ENCODE measurements at places on chromosomes 12 and 14. TPM values are rescaled to one million over a fixed set of nuclear protein-coding genes. Genes with fewer than 3 reads are reported as not detected.

- DNase-seq = peak; percentile 42
Measured at GRCh38 chr14:32473464-32473855, 144.4 kb downstream of the AKAP6 start.

- no peak for DNase-seq
Measured at GRCh38 chr12:124623344-124624035, 56.1 kb upstream of the NCOR2 start.

DNA sequence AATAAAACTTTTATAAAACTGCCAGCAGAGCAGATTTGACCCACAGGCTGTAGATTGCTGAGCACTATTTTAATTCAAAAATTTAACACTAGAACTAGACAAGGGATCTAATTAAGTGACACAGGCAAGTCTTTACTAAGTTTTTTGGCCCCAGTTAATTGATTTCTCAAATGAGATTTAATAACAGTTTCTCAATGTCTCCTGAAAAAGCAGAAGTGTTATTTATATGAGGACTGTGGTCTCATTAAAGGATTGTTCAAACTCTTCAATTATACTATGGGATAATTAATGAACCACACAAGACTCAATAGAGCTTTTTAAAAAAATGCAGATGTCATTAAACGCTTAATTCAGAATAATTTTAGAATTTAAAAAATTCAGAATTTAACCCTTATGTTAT, 1.9 kb downstream of the HEATR5A start:
- DNase-seq = no peak

GRCh38 chr14:44803239-44803905, 158.4 kb downstream of the KLHL28 start:
- no peak for DNase-seq

DNA sequence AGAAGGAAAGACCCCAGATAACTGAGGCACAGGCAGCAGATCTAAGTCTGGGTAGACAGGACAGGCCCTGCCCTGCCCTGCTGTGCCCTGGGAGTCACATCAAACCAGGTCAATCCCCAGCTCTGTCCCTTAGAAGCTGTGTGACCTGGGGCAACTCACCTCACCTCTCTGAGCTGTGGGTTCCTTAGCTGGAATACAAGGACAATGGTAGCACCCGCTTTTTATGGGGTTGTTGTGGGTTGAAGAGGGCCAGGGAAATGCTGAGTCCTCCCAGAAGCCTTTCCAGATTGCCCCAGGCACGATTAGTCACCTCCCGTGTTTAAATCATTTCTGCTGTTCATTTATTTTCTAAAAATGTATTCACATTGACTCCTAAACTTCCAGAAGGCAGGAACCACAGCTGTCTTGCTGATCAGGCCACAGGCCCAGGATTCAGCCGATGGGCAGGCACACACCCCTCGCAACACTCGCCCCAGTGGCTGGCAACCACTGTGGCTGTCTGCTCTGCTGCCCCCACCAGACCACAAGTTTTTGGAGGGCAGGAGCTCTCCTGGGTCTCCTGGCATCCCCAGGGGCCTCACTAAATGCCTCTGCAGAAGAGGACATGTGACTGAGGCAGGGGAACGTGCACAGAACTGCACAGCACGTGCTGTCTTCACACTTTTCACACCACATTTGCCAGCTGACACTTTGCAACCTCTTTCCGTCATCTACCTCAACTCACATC, 3.0 kb downstream of the SELPLG start:
- no peak for DNase-seq

DNA sequence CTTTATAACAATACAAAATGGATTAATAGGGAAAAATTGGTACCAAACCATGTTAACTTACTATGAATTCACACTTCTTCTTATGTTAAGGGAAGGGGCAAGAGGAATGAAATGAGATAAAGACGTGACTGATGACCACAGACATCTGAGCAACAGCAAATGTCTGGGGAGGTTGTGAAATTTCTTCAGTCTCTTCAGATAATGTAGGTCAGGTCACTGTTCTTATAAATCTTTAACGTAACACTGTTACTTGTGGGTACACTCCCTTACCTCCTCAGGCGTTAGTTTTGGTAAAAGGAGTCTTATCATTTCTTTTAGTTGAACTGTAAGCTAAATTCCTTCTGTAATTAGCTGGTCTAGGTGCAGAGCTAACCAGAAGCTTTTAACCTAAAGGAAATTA, 405.0 kb upstream of the LRFN5 start:
- no peak for DNase-seq

- no peak for DNase-seq
Measured at GRCh38 chr14:70139384-70139783, 49.4 kb downstream of the SLC8A3 start.

DNA sequence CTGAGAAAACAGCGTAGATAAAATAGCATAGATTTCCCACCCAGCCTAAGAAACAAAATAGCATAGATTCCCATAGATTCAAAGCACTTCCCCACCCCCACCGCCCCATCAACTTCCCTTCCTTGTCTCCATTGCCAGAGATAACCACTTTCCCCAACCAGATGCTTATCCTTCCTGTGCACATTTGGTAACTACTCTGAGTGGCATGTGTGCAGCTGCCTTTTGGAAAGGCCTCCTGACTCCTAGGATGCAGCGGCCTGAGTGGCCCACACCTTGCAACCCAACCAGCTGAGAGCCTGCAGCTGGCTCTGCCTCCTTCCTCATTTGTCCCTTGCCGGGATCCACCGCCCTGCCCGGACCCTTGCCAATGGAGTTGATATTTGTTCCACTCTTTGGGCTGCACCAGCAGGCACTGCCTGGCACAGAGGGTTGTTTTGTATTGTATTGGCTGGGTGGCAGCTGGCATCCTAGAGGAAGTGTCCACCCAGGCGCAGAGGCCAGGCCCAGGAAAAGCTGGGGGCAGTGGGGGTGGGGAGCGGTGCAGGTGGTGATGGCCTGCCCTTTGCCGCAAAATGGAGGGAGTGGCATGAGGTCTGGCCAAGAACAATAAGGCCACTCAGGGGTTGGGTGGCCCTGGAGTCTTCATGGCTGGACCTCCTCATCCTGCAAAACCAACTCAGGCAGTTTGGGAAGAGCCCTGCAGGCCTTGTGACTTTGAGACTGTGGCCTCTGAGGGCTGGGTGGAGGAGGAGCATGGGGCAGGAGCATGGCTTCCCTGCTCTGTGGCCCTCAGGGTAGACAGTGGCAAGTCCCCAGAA, 4.9 kb downstream of the SLC48A1 start:
- peak; percentile 52 for DNase-seq

GRCh38 chr12:98924-99352, 32.4 kb downstream of the IQSEC3 start:
- no peak for DNase-seq

- DNase-seq = peak; percentile 69
Measured at GRCh38 chr14:25537846-25538455, 488.0 kb upstream of the STXBP6 start.

DNA sequence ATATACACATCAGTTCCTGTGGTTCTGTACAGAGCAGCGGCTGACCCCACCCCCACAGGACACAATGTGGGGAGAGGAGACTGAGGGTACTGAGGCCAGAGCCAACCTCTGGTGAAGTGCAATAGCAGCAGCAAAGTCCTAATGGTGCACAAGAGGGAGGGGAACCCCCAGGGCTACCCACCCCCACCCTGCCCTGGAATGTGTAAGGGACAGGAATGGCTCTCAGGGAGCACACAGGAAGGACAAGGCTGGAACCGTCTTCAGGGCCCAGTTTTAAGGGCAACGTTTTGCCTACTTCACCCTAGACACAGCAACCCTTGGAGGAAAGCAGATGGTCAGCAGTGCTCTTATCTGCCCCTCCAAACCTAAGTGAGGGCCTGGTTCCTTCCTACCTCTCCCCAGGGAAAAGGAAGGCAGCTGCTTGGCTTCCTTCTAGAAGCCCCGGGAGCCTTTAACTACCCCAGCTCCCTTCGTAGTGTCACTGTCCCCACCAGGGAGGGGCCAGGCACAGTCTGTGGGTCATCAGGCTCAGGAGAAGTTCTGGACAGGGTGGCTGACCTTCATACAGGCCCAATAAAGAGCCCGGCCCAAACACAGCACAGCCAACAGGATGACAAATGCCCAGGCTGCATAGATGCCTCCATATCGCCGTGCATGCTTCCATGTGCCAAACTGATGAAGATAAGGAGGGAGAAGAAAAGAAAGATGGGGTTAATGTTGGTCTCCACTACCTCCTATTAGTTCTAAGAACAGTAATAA, 3.0 kb downstream of the PIP4P1 start:
- no peak for DNase-seq

- DNase-seq = no peak
Measured at GRCh38 chr14:92417759-92418158, 94.8 kb downstream of the SLC24A4 start.

DNA sequence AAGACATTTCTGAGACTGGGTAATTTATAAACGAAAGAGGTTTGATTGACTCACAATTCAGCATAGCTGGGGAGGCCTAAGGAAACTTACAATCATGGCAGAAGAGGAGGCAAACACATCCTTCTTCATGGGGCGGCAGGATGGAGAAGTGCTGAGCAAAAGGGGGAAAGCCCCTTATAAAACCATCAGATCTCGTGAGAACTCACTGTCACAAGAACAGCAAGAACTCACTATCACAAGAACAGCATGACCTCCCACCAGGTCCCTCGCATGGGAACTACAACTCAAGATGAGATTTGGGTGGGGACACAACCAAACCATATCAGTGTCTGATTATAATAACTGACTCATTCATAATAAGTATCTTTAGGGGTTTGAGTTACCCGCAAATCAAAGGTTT, 6.4 kb downstream of the SLC39A9 start:
- DNase-seq = no peak

- no peak for DNase-seq
Measured at GRCh38 chr12:50390316-50390741, 6.1 kb downstream of the FAM186A start.

GRCh38 chr14:89648510-89648909, 231.5 kb upstream of the FOXN3 start:
- no peak for DNase-seq

GRCh38 chr12:27828196-27828595, 48.2 kb upstream of the MANSC4 start:
- no peak for DNase-seq

DNA sequence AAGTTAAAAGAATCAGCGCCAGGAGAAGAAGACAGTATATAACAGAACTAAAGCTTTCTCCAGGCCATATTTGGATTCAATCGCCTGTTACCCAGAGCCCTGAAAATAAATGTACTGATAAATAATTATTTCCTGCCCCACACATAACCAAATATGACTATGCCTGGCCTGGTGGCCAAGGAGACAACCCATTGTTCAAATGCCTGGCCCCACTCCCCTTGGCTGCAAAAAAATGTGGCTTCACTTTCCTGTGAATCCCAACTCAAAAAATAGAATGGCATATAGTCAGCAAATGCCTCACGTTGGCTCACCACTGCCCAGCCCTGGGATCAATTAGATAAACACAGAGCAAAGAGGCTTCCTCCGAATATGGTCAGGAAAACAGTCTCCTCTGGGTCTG, 472.1 kb downstream of the BCL11B start:
- no peak for DNase-seq

DNA sequence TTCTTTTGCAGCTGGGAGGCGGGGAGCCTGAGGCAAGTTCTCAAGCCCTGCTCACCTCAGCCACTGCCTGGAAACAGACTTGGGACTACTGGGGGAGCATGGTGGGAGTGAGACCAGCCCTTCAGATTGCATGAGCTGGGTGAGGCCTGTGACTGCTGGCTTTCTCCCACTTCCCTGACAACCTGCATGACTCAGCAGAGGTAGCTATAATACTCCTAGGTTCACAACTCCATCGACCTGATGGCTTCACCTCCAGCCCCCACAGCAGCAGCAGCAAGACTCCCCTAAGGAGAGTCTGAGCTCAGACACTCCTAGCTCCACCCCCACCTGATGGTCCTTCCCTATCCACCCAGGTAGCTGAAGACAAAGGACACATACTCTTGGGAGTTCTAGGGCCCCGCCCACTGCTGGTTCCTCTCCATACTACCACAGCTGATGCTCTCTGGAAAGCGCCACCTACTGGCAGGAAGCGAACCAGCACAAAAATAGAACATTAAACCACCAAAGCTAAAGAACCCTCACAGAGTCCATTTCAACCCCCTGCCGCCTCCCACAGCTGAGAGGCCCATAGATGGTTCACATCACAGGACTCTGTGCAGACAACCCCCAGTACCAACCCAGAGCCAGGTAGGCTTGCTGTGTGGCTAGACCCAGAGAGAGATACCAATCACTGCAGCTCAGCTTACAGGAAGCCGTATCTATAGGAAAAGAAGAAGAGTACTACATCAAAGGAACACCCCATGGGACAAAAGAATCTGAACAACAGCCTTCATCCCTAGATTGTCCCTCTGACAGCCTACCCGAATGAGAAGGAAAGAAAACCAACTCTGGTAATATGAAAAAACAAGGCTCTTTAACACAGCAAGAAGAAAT, 68.7 kb downstream of the RPAP3 start:
- DNase-seq = peak; percentile 40

GRCh38 chr12:71046215-71046614, 111.6 kb downstream of the TSPAN8 start:
- no peak for DNase-seq

DNA sequence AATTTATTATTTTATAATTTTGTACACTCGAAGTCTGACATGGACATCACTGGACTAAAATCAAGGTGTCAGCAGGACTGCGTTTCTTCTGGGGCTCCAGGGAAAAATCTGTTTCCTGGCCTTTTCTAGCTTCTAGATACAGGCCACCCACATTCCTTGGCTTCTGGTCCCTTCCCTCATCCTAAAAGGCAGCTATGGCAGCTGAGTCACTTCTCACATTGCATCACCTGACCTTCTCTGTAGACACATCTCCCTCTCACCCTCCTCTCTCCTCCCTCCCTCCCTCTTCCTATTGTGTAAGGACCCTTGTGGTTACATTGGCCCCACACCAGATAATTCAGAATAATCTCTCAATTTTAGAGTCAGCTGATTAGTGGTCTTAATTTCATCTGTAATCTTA, 92.4 kb downstream of the RPS6KA5 start:
- DNase-seq = no peak

GRCh38 chr12:95710386-95710785, 80.2 kb downstream of the NTN4 start:
- no peak for DNase-seq

- DNase-seq = peak; percentile 38
Measured at GRCh38 chr12:15899282-15899870, 11.8 kb upstream of the DERA start.

The PLEK2 gene
- 15.0 TPM for total RNA-seq

The VRTN gene
- not detected for total RNA-seq

The CSRP2 gene
- total RNA-seq = 6.5 TPM

The NUP37 gene
- total RNA-seq = 25.9 TPM

The KRT71 gene
- not detected for total RNA-seq

The DNAH10 gene
- total RNA-seq = 0.29 TPM

The P2RX7 gene
- 1.4 TPM for total RNA-seq

The SYNDIG1L gene
- not detected for total RNA-seq

The GPR84 gene
- total RNA-seq = 0.60 TPM

The CAPZA3 gene
- total RNA-seq = not detected

The PFDN5 gene
- total RNA-seq = 262 TPM

The NABP2 gene
- total RNA-seq = 37.3 TPM
